ENCODE measurements at places on chromosomes 11 and 22. TPM values are rescaled to one million over a fixed set of nuclear protein-coding genes. Genes with fewer than 3 reads are reported as not detected.

- DNase-seq = no peak
Measured at GRCh38 chr11:38460896-38461295, 1862.9 kb upstream of the RAG2 start.

GRCh38 chr22:23137905-23138561 lies 3.8 kb downstream of the RSPH14 start:
- no peak for DNase-seq

DNA sequence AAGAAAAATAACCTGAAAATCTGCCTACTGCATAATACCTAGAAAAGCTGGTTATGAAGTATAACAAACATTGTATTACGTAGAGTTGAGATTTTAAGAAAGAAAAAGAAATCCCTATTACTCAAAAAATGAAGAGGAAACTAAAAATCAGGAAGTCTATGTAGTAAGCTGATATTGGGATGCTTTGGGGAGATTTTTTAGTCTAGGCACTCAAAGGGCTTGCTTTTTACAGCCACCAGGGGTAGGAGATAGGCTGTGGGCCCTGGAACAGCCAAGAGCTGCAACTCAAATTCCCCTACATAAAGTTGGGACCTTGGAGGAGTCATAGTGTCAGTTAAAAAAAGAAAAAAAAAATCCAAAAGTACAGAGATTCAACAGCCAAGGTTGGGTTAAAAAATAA lies 90.4 kb downstream of the RELT start:
- DNase-seq = no peak

DNA sequence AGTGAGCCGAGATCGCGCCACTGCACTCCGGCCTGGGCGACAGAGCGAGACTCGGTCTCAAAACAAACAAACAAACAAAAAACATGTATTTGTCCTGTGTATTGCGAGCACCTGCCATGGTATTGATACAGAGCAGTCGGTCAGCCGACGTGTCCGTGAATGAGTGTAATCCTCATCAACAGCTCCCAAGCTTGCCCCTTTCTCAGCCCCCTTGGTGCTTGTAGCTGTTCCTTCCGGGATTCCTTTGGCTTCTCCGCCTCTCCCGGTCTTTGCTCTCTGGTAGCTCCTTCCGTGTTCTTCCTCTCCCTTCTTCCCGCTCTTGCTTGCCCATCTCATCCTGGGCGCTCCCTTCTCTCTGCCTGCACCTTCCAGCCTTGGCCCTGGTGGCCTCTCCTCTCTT lies 10.9 kb downstream of the ZNF74 start:
- DNase-seq = no peak

GRCh38 chr11:11669233-11669846 lies 47.5 kb upstream of the GALNT18 start:
- DNase-seq = no peak

GRCh38 chr11:71118671-71119250 lies 133.6 kb downstream of the SHANK2 start:
- no peak for DNase-seq

GRCh38 chr11:1923201-1923956 lies 3.9 kb downstream of the TNNT3 start:
- peak; percentile 62 for DNase-seq

GRCh38 chr22:43789452-43789851 lies 22.7 kb downstream of the EFCAB6 start:
- peak; percentile 90 for DNase-seq

DNA sequence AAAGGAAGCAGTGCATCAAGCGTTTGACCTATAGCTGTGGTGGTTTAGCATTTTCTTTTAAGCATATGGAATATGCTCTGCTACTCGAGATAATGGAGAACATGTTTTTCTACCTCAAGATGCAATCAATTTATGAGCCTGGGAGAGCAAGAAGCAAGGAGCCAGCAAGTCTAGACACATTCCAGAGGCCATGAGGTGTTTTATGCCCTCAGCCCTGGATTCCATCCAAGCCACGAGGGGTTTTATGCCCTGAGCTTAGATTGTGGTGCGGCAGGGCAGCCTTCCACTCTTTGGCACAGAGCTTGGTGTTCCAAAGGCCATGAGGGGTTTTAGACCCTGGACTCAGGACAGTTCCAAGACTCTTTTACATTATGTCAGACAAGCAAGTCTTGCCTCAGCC lies 11.7 kb upstream of the DNAJB13 start:
- DNase-seq = no peak

DNA sequence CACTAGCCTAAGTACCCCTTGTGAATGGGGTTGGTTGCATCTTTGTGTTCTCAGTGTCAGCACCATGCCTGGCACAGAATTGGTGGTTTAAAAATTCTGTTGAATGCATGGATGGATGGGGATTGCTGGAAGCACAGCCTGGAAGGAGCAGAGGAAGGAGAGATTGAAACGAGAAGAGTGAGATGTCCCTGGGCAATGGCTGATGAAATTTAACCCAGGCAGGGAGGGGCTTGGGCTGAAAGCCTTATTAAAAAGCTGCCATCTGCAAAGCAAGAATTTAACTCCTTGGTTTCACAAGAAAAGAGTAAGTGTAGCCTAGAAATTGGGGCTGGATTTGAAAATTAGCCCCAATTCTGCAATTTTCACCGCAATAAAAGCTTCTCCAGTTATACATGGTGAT lies 126.7 kb downstream of the TEAD1 start:
- no peak for DNase-seq

SHANK2 gene
- 0.67 TPM for total RNA-seq

MISFA gene
- 1.4 TPM for total RNA-seq

SYT9 gene
- 0.10 TPM for total RNA-seq

DMC1 gene
- total RNA-seq = 1.4 TPM

Measured in posterior vena cava (tissue), 2 donors.